ENCODE measurements at places on chromosomes 12 and 14.

GRCh38 chr12:15636060-15636890 lies 152.9 kb downstream of the EPS8 start:
- DNase-seq = no peak

DNA sequence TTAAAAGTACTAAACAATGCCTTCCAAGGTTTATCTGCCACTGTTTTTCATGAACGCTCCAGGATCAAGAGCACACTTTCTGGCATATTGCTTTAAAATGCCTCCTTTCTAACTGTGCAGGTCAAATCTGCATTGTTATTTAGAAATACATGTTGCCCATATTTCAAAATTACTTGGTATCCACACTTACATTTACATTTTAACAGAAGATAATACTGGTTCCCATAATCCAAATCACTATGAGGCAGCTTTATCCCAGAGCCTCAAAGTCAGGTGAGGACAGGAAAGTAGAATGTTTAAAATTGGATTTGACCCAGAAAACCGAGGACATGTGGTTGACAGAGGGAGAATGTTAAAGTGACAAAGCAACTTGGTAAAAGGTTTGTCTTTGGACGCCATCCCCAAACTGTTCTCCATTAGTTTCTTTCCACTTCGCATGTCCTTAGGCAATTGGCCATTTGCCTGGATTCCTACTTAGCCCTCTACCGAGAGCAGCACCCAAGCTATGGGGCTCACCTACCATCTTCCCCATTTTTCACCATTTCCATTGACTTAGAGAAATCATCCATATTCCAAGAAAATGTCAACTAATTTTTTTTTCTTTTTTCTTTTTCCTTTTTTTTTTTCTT lies 353.0 kb downstream of the PAWR start:
- no peak for DNase-seq

DNA sequence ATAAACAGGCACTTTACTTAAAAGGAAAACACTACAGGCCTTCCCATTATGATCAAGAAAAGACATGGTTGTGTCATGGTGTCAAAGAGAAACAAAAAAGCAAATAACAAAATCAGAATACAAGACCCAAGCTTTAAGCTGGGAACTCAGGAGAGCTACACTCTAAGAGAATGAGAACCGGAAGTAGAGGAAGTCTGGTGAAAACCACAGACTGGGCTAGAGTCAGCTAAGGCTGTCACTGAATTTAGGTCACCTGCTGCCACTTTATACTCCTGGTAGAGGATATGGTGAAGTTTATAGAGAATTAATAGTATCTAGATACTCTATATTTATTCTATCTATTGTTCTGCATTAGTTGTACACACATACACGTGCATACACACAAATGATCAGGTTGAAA lies 971.7 kb downstream of the FLRT2 start:
- DNase-seq = no peak

- DNase-seq = no peak
Observed at GRCh38 chr12:10130042-10130441, at the start of gene CLEC7A. Gene CLEC7A, minus strand, starts transcription at chr12:10130199. Its CDS starts 117 bp downstream, at chr12:10130082.

- no peak for DNase-seq
Observed at GRCh38 chr14:68081489-68081888, 261.9 kb downstream of the RAD51B start.

- DNase-seq = no peak
Observed at GRCh38 chr14:85399186-85399585, 130.8 kb upstream of the FLRT2 start.

DNA sequence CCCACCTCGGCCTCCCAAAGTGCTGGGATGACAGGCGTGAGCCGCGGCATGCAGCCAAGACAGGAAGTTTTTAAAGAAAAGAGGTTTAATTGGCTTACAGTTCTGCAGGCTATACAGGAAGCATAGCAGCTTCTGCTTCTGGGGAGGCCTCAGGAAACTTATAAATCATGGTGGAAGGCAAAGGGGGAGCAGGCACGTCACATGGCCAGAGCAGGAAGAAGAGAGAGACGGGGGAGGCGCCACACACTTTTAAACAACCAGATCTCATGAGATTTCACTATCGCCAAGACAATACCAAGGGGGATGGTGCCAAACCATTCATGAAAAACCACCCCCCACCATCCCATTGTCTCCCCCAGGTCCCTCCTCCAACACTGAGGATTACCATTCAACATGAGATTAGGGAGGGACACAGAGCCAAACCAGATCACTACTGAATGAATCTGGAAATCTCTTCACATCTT lies 14.1 kb downstream of the CCDC63 start:
- no peak for DNase-seq

- DNase-seq = peak; percentile 90
Observed at GRCh38 chr12:132506328-132507160, 16.6 kb downstream of the FBRSL1 start.

Measured in heart right ventricle (tissue), 16 donors.